Upper lobe of right lung (tissue), 1 donor: ENCODE measurements at places on chromosomes 11 and 22. TPM values are rescaled to one million over a fixed set of nuclear protein-coding genes. Genes with fewer than 3 reads are reported as not detected.

NEFH gene
- 0.46 TPM for total RNA-seq

BEST1 gene
- total RNA-seq: 9.6 TPM

TYR gene
- not detected for total RNA-seq

DCHS1 gene
- 28.0 TPM for total RNA-seq

HBB gene
- 338 TPM for total RNA-seq

DNA sequence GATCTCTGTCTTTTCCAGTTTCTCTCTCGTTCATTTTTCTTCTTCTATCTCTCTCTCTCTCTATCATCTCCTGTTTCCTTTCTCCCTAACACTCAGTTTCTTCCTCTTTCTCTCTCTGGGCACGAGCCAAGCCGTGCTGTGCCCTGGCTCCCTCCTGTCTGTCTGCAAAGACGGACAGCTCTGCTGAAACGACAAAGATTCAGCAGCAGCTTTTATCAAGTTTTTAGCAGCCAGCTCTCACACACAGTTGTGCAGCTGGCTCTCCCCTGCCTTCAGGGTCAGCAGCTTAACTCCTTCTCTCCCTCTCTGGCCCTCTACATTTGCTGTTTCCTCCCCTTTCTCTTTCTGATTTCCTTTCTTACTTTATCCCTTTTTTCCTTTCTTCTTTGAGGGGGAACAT is 352.0 kb upstream of the MPPED2 start:
- DNase-seq: no peak

DNA sequence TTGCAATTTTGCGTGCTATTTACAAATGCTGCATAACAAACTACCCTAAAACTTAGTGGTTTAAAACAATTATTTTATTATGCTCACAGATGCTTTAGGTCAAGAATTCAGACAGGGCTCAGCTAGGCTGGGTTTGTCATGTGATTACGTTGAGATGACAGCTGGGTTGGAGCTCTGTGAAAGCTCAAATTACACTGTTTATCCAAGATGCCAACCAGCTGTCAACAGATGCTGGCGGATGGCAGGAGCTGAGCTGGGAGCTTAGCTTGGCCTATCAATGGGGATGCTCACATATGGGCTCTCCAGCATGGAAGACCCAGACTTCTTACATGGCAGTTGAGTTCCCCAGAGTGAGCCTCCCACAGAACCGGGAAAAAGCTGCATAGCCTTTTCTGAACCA is 62.7 kb downstream of the STK33 start:
- DNase-seq: no peak

MPZL3 gene
- total RNA-seq: 11.8 TPM

DNA sequence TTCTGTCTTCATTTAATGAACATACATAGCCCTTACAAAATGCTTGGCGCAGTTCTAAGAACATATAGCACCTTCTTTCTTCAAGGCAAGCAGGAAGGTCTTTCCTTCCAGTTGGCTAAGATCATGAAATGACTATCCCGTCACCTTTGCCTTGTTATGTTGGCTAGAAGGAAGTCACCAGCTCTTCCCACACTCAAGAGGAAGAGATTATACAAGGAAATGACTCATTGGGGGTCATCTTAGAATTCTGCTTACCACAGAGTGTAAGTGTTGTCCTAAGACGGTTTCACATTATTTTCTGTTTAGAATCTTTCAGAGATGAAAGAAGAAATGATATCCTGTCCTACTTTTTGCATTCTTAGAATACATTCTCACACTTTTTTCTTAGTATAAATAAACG is 808.0 kb upstream of the LUZP2 start:
- no peak for DNase-seq

ZDHHC8 gene
- total RNA-seq: 88.0 TPM

DNA sequence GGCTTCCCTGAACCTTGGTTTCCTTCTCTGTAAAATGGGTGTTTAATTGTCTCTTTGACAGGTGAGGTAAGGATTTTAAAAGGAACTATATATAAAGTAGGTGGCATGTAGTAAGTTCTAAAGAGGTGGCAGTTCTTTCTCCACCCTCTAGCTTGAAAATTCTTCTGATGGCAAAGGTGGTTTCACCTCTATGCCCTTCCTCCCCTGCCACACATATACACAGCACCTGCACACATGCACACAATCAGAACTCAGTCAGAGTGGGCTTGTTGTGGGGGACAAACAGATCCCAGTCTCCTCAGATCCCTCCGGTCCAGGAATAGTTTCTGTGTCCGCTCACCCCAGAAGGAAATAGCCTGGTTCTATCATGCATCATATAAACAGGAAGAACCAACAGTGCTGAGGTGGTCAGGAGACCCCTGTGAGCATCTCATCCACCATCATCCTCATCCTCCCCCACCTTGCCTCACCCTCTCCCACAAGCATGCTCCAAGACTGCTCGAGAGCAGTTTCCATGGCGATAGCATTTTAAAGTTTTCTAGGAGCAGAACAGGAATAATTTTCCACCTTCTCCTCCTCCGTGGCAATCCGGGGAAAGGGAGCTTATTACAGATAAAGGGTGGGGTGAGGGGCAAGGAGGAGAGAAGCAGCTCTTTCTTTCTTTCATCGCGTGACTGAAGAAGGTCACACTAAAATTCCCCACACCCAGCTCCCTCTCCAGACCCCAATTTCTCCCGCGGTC is 123.6 kb downstream of the CHST1 start:
- DNase-seq: no peak

TCF20 gene
- total RNA-seq: 47.4 TPM

DNA sequence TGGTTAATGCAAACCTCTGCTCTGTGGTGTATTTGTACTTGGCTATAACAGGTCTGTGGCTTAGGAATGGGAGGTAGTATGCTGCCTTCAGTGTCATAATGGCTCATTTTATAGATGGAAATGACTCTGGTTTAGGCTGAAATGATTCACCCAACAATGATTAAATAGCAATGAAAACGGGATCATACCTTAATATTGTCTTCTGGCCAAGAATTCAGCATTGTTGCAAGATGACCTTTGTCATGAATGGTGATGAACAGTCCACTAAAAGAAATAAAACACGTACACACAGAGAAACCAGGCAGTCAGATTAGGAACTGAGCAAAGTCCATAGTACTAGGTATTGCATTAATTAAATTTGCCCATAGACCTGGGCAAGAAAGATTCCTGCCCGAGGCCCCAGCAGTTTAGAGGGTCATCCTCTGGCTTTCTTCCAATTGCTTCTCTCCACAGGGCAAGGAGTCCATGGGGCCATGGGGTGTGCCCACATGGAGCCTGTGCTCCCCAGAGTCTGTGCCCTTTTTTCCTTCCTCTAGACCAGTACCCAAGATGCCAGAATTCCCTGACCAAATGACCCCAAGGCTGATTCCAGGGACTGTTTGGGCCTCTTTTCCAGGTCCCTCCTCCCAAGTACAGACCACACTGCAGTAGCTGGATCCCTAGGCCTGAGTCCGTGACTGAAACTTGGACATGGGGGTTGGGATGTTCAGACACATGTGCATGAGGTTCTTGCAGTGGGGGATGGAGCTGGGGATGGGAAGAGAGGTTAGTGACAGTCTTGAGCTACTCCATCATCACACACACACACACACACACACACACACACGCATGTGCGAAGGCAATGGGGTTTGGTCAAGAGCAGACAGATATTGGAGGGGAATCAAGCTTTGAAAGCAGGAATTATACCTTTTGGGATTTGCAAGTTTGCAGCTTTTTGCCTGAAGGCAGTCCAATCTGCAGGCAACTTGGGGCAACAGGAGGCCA is 134.2 kb downstream of the CCDC81 start:
- DNase-seq: no peak

DNA sequence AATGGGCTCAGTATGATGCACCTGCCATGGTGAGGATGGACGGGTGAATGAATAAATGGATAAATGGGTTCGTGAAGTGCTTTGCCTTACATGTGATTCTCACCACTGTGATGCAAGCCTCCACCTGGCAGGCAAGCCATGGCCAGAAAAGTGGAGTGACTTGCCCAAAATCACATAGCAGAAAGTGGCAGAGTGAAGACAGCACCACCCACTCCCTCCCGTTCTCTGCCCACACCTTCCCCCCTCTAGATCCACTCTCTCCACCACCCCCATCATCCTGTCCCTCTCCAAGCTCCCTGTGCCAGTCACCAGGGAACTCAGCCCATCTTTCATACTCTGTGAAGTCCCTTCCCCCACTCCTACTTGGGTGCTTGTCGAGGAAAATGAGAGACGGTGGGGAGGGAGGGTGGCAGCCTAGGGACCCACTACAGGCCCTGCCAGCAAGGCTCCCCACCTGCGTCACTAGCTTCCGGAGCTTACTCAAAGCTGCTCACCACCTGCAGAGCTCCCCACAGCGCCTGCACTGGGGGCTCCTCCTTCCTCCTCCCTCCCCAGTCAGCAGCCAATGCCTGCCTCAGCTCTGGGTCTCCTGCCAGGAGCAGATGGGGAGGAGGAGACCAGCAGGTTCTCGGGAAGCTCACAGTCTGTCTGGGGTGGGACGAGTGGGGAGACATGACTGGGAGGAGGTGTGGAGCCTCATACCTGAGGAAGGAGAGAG is 82.3 kb downstream of the PDE2A start:
- DNase-seq: no peak
